GM12892 (cell line): ENCODE measurements at places on chromosomes 7 and 10.

- no peak for DNase-seq
These were observed 5.0 kb downstream of the CXCL12 start for GRCh38 chr10:44379907-44380306.

- DNase-seq: no peak
These were observed 319.6 kb downstream of the GRID1 start for GRCh38 chr10:86046845-86047460.

DNA sequence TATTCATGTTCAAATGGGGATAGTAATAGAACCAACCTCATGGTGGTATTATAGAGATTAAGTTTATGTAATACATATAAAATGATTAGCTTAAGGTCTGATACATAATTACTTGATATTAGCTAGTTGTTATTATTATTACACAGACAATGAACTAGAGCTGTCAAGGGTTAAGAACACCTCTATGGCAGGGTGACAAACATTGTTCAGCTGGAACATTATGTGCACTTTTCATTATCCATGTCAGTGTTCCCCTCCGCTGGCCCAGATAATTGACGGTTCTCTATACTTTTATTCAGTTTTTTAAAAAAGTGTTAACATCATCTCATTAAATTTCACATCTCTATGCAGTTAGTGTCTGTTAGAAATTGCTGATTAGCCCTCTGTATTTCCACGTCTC is 142.1 kb downstream of the CDK14 start:
- DNase-seq: no peak

GRCh38 chr7:17302575-17303142 is 4.2 kb downstream of the AHR start:
- no peak for DNase-seq

GRCh38 chr10:88647061-88647615 is 17.1 kb upstream of the LIPF start:
- no peak for DNase-seq

- DNase-seq: no peak
These were observed 61.7 kb downstream of the FAM107B start for GRCh38 chr10:14712991-14713424.

- DNase-seq: no peak
These were observed 120.7 kb downstream of the SRPK2 start for GRCh38 chr7:105268056-105268455.
